ENCODE measurements at places on chromosomes 16 and 17.
A peak's percentile ranks its signal among the peaks of the same experiment; 100 is the strongest.

DNA sequence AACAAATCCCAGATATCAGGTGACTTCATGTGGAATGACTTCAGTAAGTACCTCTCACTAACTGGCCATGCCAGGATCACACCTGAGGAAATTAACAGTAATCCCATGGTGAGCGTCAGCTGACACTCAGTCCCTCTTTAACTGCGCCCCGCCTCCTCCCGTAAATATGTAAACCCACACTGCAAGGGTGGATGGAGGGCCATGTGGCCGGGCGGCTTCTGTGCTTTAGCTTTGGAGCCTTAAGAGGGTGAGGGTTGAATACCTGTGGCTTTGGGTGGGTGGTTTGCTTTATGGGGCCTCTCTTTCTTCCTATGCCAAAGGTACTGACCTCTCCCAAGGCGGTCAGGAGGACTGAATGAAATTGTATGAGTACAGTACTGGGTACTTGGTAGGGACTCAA is 141.7 kb downstream of the MRM1 start:
- DNase-seq = no peak

DNA sequence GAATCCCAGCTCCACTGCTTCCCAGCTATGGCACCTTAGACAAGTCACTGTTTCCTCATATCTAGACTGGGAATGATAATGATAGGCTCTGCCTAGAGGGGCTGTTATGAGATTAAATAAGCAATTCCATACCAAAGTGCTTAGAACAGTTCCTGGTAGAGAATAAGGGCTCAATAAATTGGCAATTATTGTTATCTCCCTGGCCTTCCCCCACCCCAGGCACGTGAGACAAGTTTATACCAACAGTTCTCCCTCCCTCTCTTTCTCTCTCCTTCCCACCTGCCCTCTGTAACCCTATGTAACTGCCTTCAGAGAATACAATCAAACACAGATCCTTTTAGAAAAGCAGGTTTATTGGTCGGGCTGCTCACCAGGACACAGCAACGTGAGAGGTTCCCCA is 13.9 kb upstream of the STAT3 start:
- no peak for DNase-seq

- peak; percentile 81 for DNase-seq
Measured at GRCh38 chr17:44828919-44829522, 1.1 kb downstream of the GJC1 start.

DNA sequence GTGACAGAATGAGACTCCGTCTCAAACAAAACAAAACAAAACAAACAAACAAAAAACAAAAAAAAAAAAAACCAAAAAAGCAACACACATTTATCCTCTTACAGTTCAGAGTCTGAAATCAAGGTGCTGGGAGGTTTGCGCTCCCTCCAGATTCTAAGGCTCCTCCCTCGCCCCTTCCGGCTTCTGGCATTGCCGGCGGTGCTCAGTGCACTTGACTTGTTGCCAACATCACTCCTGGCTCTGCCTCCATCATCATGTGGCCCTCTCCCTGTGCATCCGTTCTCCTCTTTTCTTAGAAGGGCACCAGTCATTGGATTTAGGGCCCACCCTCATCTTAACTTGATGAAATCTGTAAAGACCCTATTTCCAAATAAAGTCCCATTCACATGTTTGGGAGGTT is 73.8 kb downstream of the RBFOX3 start:
- no peak for DNase-seq

DNA sequence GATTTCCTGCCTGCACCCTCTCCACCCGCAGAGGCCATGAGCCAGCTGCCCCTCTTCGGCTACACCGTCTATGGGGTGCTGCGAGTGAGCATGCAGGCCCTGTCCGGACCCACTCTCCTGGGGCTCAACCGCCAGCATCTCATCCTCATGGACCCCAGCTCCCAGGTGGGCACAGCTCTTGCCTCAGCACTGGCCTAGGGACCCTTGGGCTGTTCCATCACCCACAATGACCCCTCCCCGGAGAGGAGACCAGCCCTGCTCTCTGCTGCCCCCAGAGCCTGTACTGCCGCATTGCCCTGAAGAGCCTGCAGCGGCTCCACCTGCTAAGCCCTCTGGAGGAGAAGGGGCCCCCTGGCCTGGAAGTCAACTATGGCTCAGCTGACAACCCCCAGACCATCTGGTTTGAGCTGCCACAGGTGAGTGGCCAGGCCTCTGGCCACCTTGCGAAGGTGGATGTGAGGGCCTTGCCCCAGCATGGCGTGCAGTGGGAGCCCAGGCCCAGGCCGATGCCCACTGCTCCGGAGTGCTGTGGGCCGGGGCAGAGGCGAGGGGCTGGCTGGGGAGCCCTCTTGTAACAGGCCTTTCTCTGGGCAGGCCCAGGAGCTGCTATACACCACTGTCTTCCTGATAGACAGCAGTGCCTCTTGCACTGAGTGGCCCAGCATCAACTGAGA is 7.3 kb upstream of the SMIM5 start:
- peak; percentile 40 for DNase-seq

DNA sequence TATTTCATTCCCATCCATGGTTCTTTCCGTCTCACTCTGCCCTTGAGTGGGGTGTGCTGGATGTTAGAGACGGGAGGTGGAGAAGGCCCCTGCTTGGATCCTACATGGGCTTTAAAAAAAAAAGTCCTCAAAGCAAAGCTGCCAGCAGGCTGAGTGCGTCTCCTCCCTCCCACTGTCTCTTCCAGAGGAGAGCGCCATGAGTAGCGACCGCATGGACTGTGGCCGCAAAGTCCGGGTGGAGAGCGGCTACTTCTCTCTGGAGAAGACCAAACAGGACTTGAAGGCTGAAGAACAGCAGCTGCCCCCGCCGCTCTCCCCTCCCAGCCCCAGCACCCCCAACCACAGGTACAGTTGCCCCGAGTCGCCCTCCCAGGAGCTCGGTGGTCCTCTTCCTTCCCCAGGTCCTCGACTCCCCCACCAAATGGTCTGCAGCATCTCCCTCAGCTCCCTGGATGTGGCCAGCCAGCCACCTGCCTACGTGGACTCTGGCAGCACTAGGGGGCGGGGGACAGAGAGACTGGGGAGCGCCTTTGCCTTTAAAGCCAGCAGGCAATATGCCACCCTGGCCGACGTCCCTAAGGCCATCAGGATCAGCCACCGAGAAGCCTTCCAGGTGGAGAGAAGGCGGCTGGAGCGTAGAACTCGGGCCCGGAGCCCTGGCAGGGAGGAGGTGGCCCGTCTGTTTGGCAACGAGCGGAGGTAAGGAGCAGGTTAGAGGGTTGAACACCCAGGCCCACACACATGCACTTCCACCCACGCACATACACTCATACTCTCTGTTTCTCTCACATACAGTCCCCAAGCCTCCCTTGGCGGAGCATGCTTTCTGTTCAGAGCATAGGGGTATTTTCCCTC is 68.2 kb downstream of the PLD6 start:
- no peak for DNase-seq

DNA sequence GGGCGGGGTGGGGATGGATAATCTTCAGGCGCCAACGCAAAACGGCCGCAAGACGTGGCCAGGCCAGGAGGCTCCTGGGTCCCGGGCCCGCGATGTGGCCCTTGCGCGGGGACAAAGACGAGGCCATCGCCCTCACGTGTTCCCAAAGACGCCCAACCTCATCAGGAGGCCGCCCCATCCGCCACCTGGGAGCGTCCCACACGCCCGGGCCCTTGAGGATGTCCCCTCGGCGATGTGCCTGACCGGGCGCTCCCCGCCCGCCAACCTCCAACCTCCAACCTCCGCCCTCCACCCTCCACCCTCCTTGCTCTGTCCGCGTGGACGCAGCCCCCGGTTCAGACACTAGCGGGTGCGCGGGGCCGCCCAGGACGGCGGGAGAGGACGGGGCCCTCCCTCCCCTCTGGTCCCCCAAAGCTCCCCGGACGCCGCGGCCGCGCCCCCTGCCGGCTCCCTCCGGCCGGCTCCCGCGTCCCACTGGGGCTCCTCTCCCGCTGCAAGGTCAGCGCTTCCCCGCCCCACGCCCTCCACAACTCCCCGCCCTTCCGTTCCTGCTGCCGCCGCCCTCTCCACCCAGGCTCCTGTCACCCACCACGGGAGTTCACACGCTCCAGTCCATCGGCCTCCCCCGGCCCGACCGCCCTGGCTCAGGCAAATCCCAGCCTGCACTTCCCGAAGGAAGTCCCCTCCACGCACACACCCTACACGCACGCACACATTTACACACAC is 250.8 kb upstream of the RPL38 start:
- DNase-seq = peak; percentile 85

DNA sequence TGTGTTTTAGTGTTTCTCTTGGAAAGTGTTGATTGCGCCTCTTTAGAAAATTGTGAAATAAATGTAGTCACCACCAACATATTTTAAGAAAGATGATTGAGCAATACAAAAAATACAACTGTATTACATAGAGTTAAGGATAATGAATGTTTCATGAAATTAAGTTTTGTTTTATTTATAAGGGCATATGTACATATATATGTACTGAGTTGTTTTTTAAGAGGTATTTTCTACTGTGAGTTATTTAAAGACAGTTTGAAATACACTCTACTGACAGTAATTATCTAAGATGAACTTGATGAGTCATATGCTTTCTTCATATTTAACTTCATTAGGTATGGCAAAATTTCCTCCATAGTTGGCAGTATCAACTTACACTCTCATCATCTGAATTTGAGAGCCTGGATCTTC is 411.7 kb downstream of the HS3ST3B1 start:
- DNase-seq = no peak

- peak; percentile 86 for DNase-seq
Measured at GRCh38 chr17:60600490-60601446, 775 bp downstream of the PPM1D start.

- DNase-seq = no peak
Measured at GRCh38 chr16:57871456-57871855, 69.2 kb upstream of the KIFC3 start.

DNA sequence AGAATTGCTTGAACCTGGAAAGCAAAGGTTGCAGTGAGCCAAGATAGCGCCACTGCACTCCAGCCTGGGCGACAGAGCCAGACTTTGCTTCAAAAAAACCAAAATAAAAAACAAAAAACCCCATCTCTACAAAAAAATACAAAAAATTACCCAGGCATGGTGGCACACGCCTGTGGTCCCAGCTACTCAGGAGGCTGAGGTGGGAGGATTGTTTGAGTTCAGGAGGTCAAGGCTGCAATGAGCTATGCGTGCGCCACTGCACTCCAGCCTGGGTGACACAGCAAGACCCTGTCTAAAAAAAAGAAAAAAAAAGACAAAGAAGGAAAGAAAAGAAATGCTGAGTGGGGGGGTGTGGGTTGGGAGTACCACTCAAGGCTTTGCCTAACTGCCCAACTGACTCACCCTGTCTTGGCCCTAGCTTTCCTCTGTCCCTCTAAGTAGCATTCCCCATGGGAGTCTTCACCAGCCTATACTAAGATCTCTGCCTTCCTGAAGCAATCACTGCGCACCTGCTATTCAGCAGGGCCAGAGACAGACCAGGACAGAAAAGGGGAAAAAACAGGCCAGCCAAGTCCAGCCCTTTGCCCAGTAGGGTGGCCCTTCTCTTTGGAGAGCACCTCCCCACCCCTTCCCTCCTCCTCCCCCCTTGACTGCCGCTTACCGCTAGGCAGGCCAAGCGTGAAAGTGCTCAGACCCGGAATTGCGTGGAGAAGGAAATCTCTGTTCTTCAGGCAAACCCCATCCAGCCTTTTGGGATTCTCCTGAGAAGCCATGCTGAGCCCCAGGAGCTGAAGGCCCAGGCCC is 45.8 kb downstream of the RTN4RL1 start:
- DNase-seq = peak; percentile 63

- no peak for DNase-seq
Measured at GRCh38 chr16:84141143-84141670, 3.8 kb downstream of the HSDL1 start.

DNA sequence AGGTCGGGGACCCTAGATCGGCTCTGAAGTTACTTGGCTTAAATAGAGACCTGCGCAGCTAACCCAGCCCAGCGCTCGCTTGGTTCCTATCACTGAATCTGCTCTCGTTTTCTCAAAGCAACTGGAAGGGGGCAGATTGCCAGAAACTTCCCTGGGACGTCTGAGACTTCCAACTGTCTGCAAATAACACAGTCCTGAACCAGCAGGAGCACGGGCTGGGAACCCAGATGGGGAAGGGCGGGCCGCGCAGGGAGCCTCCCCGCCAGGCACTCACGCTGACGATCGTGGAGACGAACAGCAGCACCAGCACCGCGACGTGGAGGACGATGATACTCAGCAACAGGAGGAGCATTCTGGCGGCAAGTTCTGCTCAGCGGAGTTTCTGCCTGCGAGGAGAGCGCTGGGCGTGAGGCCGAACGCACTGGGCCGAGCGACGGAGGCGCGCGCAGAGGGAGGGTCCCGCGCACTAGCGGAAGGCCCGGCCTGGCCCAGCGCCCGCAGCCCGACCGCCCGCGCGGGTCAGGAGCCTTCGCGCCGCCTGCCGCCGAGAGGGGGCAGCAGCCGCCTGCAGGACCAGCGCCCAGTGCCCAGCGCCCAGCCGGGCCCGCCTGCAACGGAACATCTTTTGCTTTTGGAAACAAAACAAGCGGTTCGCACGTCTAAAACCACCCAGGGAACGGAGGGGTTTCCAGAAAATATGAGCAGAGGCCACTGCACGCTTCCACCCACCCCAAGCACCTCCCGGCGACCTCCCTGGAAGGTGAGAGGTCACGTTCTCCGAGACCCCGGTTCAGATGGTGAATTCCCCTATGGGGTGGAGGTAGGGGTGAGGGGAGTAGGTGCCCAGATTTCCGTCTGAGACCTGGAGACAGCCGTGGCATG is 4.5 kb downstream of the PMP22 start:
- peak; percentile 92 for DNase-seq

DNA sequence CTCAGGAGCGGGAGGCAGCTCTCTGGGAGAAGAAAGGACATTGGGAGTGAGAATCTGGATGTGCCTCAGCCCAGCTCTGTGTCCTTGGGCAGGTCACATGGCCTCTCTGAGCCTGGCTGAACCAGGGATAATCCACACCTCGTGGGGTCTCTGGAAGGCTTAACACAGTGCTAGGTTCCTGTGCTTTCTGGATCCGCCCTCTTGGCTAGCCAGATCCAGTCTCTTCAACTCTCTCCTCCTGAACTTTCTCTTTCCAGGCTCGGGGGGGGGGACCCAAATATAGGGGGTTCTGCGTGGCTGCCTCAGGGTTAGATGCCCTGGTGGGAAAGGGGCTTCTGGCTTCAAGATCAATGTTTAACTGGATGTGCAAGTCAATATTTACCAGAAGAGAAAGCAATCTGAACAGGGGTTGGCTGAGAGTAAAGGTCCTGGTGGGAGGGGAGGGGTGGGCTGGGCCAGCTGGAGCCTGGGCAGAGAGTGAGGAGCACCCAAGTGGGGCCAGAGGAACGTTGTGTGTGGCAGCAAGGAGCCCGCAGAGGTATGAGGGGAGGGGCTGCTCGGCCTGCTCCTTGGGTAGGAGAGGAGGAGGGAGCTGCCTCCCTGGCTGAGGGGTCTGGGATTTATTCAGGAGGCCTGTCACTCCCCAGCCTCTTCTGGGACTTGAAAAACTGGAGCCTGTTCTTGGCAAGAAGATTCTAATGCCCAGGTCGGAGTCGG is at the start of gene SERPINF2:
Gene SERPINF2, plus strand, starts transcription at position 501 of the 717 bp plus-strand sequence. CDS start 2,125 bp downstream, outside the sequence.
- DNase-seq = no peak

- DNase-seq = peak; percentile 15
Measured at GRCh38 chr17:9363440-9364350, 211.9 kb downstream of the STX8 start.

DNA sequence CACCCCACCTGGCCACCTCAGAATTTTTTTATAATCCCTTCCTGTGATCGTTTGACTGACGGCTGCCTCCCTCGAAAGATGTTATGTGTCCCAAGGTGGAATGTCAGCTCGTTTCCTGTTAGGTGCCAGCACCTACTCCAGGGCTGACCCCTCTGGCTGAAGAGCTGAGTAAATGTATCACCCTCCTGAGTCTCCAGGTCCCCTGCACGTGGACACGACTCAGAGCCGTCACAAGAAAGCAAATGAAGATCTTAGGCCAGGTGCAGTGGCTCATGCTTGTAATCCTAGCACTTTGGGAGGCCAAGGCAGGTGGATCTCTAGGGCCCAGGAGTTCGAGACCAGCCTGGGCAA is 273.2 kb downstream of the C16orf95 start:
- no peak for DNase-seq
